ENCODE measurements at places on chromosomes 5 and 9.

GRCh38 chr5:30879887-30880286 lies 313.6 kb upstream of the CDH6 start:
- DNase-seq, result no peak

DNA sequence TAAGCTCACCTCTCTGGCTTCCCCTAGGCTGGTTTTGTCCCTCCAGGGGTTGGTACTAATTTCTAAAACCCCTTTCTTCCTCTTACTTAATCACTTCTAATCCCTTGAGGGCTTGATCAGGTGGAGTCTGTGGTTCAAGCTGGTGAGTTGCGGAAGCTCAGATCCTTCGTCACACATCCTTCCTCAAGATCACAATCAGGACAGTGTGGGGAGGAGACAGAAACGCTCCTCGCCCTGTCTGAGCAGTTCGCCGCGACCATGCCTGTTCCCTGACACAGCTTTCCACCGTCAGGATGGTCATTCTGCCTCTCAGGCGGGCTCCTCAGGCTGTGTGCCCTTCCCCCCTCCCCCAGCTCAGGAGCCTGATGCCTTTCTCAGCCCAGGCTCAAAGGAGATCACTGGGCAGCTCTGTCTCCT lies 24.3 kb downstream of the CPLX2 start:
- DNase-seq, result no peak

GRCh38 chr9:3508521-3509291 lies 17.1 kb downstream of the RFX3 start:
- DNase-seq, result no peak

DNA sequence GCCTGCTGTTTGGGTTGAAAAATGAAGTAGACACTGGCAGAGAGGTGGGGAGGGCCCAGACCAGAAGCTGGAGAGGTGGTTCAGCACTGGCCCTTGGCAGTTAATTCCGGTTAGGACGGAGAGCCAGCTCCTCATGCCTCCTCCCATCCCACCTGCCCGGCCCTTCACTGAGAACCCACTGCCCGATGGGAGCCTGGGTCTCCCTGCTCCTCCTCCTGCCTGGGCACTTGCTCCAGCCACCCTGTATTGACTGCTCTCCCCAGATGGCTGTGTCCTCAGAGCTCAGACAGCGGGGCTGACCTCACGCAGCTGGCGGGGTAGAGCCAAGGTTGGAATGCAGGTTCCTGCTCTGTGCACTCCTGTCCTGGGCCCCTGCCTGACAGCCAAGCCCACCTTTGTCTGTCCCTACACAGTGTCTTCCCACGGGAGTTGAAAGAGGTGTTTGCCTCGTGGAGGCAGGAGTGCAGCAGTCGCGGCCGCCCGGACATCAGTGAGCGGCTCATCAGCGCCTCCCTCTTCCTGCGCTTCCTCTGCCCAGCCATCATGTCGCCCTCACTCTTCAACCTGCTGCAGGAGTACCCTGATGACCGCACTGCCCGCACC lies 114.7 kb downstream of the DAB2IP start:
- no peak for DNase-seq

DNA sequence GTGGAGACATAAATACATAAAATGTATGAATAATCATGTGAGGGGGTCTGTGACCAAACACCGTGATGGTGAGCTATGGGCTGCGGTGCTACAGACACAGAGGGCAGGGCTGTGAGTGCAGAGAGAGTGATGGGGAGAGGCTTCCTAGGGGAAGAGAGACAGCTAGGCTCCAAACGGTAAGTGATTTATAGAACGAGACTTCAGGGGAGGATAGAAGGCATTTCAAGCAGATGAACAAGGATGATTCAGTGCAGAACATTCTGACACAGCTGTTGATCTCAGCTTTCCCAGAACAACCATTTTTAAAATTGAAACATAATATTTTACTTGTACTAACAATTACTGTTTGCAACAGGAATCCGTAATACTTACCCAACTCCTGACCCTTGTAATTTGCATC lies 100.7 kb downstream of the GAS1 start:
- DNase-seq, result no peak

GRCh38 chr5:53326424-53327153 lies 153.8 kb upstream of the FST start:
- no peak for DNase-seq

DNA sequence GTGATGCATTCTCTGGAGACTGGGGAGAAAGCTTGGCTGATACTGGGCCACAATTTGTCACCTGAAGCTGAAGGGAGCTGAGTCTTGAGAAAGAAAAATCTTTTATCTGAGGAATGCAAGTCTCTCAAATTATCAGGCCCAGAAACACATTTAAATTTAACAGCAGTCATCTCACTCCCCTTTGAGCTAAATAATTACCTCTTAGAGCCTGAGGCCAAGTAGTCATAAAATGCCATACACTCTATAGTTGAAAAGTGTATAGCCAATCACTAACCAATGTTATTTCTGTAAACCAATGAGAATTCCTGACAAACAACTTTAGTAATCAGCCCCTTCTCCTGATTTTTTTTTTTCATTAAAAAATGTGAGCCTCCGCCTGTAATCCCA lies 32.7 kb upstream of the DAPK1 start:
- DNase-seq, result no peak

- DNase-seq, result no peak
Measured at GRCh38 chr9:134670042-134670525, 28.5 kb downstream of the COL5A1 start.

DNA sequence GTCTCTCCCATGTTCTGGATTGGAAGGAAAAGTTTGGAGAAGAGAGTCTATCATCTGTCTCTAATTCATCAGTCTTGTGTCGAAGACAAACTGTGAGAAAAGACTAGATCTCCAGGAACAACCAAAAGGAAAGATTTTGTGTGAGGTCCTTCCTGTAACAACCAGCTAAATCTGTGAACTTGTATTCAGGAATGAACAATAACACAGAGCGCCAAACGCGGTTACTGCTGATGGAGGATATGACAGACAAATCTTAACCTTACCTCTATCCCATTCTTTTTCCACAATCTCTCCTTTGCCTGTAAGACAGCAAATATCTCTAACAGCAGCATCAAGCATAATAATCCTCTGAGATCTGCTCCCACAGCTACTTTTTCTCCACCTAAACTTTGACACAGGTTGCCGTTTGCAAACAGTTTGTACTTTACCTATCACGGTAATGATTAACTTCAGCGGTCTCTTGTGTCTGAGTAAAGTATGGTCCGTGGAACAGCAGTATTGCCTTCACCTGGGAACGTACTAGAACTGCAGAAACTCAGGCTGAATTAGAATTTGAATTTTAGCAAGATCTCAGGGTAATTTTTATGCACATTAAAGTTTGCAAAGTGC lies 387.6 kb downstream of the ELAVL2 start:
- DNase-seq, result no peak

GRCh38 chr9:8632493-8632892 lies 832.9 kb upstream of the DMAC1 start:
- no peak for DNase-seq

- DNase-seq, result no peak
Measured at GRCh38 chr5:135999406-136000139, 29.2 kb upstream of the TGFBI start.

Measured in cerebellar nuclear complex (tissue), 1 donor.